DMS 273 treated with DMSO at 0.1 percent for 48 hours (cell line): ENCODE measurements at places on chromosomes 13 and 19.

GRCh38 chr13:38191016-38191415, 158.6 kb upstream of the UFM1 start:
- no peak for DNase-seq

DNA sequence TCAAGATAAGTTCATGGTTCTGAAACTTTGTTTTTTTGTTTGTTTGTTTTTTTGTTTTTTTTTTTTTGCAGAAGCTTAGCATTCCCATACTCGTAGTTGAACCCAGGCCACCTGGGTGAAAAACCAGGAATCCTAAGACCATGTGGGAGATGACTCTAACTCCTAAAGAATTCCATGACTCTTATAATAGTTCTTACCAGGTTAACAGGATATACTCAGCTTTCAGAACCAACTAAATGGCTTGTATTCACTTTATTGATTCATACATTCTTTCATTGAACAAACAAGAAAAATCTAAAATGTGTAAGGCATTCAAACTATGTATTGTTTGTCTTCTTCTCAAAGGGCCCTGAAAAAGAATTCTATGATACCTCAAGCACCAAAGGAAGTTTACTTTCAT, 40.5 kb upstream of the KLF5 start:
- DNase-seq: no peak

- no peak for DNase-seq
These were observed 208.8 kb upstream of the SOX21 start for GRCh38 chr13:94921181-94921580.

GRCh38 chr19:1914826-1915341, 9.7 kb downstream of the ADAT3 start:
- DNase-seq: no peak

GRCh38 chr19:52600639-52601024, 30.5 kb downstream of the ZNF701 start:
- no peak for DNase-seq

DNA sequence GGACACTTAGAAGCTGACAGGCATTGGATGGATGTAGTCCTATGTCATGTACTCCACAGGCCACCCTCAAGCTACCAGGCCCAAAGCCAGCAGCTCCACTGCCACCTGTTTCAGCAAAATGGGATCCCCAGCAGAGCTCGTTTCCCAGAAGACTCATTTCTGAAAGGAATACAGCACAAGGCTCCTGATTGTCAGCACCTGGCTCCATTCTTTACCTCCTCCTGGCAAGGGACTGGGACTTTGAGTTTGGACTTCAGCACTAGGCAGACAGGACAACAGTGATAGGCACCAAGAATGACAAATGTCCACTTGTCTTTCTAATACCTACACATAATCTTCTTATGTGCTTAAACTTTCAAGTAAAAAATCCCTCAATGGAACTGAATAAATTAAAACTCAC, 150.4 kb upstream of the RXFP2 start:
- no peak for DNase-seq

DNA sequence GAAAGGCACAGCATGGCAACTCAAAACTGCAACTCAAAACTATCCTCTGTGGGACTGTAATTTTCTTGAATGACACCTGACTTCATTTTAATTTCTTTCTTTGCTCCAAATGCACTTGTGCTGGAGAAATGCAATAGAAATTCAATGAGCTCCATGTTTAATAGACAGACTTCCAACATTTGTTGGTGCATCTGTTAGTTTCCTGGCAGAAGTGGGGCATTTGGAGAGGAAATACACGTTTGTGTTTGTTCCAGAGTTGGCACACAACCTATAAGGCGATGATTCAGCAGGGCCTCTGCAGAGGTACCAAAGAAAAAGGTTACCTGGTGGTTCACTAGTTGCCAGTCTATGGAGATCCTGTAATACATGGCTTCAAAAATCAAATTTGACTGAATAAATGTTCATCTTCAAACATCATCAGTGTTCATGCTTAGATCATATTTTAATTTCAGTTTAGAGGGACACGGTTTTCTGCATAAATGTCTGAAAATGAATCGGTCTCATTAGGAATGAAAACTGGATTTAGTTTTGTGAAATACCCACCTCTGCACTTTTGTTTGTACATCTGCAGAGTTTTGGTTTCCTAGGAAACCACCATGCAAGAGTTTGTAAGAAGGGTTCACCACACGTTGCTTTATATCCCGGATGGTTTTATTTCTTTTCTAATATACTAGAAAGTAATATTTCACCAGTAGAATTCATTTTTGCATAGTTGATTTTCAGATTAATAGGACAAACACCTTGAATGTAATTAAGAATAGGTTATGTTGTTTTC, 21.8 kb upstream of the OBI1 start:
- peak; percentile 49 for DNase-seq
